ENCODE measurements at places on chromosomes 7 and 10. TPM values are rescaled to one million over a fixed set of nuclear protein-coding genes. Genes with fewer than 3 reads are reported as not detected.

GRCh38 chr10:7697426-7697825 lies 5.7 kb upstream of the ITIH2 start:
- DNase-seq = peak; percentile 46
- H3K36me3 ChIP-seq = no peaks in the 10 kb centered on the region
- no peaks in the 10 kb centered on the region for H3K4me1 ChIP-seq
- H3K4me3 ChIP-seq = no peak overlapping the region

DNA sequence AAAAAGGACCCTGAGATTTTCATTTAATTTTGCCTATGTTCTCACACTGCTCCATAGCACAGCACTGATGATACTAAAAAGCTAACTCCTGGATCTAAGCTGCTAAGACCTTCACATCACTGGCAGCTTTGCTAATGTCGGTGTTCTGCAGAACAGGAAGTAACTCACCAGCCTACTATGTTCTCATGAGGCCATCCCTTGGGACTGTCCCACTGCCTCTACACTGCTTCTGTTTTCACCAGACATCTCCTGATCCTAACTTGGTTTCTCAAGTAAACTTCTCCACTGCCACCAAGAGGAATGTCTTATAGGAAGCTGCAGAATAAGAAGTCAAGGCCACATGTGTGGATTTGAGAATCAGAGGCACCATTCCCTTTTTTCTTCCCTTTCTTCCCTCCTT lies 15.1 kb downstream of the HTR7 start:
- H3K4me1 ChIP-seq = no peaks in the 10 kb centered on the region
- H3K4me3 ChIP-seq = no peak overlapping the region
- no peak for DNase-seq
- H3K36me3 ChIP-seq = no peaks in the 10 kb centered on the region
- no peak overlapping the region for H3K27ac ChIP-seq

GRCh38 chr7:156100086-156100485 lies 287.8 kb upstream of the SHH start:
- H3K27ac ChIP-seq = no peak overlapping the region
- no peaks in the 10 kb centered on the region for H3K4me1 ChIP-seq
- no peak overlapping the region for H3K4me3 ChIP-seq

GRCh38 chr7:149494738-149495368 lies 2.8 kb downstream of the ZNF746 start:
- no peaks in the 10 kb centered on the region for H3K27me3 ChIP-seq
- H3K4me3 ChIP-seq = no peak overlapping the region
- no peak overlapping the region for H3K27ac ChIP-seq
- no peaks in the 10 kb centered on the region for H3K36me3 ChIP-seq
- H3K4me1 ChIP-seq = no peaks in the 10 kb centered on the region

- H3K4me1 ChIP-seq = no peaks in the 10 kb centered on the region
- H3K4me3 ChIP-seq = no peak overlapping the region
- H3K36me3 ChIP-seq = no peaks in the 10 kb centered on the region
- H3K27me3 ChIP-seq = no peaks in the 10 kb centered on the region
- DNase-seq = no peak
- no peak overlapping the region for H3K27ac ChIP-seq
These were observed 250.5 kb downstream of the ZMYND11 start for GRCh38 chr10:385571-386300.

GRCh38 chr7:73341877-73342276 lies 13.9 kb downstream of the FKBP6 start:
- H3K4me3 ChIP-seq = no peak overlapping the region
- H3K27me3 ChIP-seq = no peaks in the 10 kb centered on the region
- no peaks in the 10 kb centered on the region for H3K36me3 ChIP-seq
- H3K4me1 ChIP-seq = no peaks in the 10 kb centered on the region
- no peak overlapping the region for H3K27ac ChIP-seq
- no peak for DNase-seq

DNA sequence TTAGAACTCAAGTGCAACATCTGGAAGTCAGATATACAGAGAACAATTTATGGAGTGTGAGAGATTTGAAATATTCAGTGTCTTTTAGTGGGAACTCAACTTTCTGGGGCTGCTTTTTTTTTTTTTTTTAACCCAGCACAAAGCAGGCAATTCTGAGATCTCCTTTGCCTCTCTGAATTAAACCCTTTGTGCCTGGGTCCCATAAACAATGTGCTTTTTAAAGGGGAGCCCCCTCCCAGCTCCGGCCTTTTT lies 146.8 kb downstream of the CELF2 start:
- no peak overlapping the region for H3K4me3 ChIP-seq
- DNase-seq = no peak
- H3K4me1 ChIP-seq = no peaks in the 10 kb centered on the region
- H3K36me3 ChIP-seq = no peaks in the 10 kb centered on the region

DNA sequence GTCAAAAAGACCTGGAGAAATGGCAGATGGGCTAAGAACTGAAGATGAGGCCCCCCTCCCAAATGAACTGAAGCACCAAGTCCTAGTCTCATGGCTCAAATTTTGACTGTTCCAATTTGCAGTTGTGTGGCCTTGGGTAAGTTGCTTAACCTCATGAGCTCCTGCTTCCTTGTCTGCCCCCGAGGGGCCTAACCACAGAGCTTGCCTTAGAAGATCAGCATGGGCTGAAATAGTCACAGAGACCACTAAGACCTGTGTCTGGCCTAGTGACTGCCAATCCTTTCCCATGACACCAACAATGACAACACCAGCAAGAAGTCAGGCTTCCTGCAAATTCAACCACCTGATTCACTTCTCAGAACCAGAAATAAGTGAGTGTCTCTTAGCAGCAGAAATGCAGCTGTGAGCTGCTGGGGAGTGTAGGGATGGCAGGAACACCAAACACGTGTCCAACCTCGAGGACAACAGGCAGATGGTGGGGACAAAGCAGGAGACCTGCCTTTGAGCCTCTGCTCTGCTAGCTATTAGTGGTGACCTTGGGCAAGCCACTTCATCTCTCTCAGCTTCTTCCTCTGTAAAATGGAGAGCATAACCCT lies 23.7 kb downstream of the CRHR2 start:
- no peak overlapping the region for H3K4me3 ChIP-seq
- H3K27me3 ChIP-seq = no peaks in the 10 kb centered on the region
- no peak overlapping the region for H3K27ac ChIP-seq
- H3K36me3 ChIP-seq = no peaks in the 10 kb centered on the region
- H3K4me1 ChIP-seq = no peaks in the 10 kb centered on the region

DNA sequence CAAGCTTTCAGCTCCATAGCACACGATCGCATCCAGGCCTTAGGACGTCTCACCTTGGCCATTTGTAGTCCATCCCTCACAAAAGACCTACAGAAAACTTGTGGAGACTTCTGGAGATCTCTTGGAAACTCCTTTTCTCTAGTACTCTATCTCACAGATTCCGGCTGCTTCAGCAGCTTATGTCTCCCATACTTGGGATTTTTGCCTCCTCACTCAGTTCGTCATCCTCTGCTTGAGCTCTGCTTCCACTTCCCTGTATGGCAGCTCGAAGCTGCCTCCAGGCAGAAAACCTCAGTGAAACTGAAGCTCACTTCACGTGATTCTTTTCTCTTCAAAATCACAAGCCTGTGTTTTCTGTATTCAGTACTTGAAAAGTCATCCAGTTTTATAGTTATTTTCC lies 178.7 kb upstream of the GDF10 start:
- H3K4me1 ChIP-seq = peaks cover under 1% of the 10 kb centered on the region
- no peak overlapping the region for H3K27ac ChIP-seq
- no peak overlapping the region for H3K4me3 ChIP-seq
- DNase-seq = no peak

DNA sequence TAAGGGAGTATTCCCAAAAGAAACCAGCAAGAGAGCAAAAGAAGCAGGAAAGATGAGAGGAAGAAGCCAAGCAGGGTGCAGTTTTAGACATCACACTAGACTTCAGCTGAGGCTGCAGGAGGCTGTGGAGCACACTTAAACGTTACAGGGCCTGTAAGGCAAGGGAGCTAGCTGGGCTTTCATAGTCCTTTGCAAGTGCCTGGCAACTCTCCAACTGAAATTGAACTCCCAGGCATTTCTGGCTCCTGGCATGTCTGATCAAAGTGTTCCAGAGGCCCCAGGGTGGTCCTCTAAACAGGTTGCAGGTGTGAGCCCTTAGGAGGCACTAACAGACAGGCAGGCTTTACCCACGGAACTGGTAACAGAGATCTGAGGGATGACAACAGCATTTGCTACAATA lies 750.2 kb downstream of the XPNPEP1 start:
- H3K27me3 ChIP-seq = no peaks in the 10 kb centered on the region
- H3K4me3 ChIP-seq = no peak overlapping the region
- no peaks in the 10 kb centered on the region for H3K4me1 ChIP-seq
- no peaks in the 10 kb centered on the region for H3K36me3 ChIP-seq
- DNase-seq = no peak

DNA sequence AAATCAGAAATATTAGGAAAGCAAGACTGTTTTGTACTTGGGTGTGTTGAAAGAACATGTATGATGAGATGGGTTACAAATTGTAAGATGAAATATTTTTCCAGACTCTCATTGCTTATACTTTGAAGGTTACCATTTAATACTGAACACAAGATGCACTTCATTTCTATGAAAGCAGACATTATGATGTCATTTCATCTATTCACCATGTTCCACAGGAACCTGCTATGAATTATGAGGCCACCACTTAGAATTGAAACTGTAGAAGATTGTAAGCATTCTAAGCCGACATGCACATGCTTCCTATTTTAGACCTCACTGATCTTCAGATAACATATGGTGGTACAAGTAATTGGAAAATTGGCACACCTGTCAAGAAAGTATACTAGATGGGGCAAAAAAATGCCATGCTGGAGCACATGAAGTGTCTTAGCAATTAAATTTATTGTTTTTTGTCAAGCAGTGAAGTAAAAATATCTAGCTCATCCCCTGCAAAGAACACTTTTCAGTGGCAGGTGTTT lies 195.0 kb downstream of the PHF14 start:
- H3K27ac ChIP-seq = no peak overlapping the region
- no peak overlapping the region for H3K4me3 ChIP-seq
- H3K4me1 ChIP-seq = no peaks in the 10 kb centered on the region
- H3K36me3 ChIP-seq = no peaks in the 10 kb centered on the region

GRCh38 chr7:55641273-55641691 lies 69.0 kb upstream of the VOPP1 start:
- no peak for DNase-seq
- H3K36me3 ChIP-seq = no peaks in the 10 kb centered on the region
- H3K4me1 ChIP-seq = no peaks in the 10 kb centered on the region
- H3K4me3 ChIP-seq = no peak overlapping the region

GRCh38 chr7:77687747-77688144 lies 8.5 kb upstream of the RSBN1L start:
- no peaks in the 10 kb centered on the region for H3K27me3 ChIP-seq
- no peaks in the 10 kb centered on the region for H3K36me3 ChIP-seq
- H3K4me1 ChIP-seq = no peaks in the 10 kb centered on the region
- no peak overlapping the region for H3K4me3 ChIP-seq
- no peak for DNase-seq

The SLC25A40 gene
- 16.0 TPM for total RNA-seq

The CALHM3 gene
- total RNA-seq = not detected

The NUTM2B gene
- total RNA-seq = 1.2 TPM

The CAV2 gene
- 131 TPM for total RNA-seq

The CRPPA gene
- 2.4 TPM for total RNA-seq

The NPTX2 gene
- total RNA-seq = 35.2 TPM

The ZEB1 gene
- 214 TPM for total RNA-seq

The TSPAN13 gene
- 8.5 TPM for total RNA-seq
